ENCODE measurements at places on chromosomes 1 and 21.

DNA sequence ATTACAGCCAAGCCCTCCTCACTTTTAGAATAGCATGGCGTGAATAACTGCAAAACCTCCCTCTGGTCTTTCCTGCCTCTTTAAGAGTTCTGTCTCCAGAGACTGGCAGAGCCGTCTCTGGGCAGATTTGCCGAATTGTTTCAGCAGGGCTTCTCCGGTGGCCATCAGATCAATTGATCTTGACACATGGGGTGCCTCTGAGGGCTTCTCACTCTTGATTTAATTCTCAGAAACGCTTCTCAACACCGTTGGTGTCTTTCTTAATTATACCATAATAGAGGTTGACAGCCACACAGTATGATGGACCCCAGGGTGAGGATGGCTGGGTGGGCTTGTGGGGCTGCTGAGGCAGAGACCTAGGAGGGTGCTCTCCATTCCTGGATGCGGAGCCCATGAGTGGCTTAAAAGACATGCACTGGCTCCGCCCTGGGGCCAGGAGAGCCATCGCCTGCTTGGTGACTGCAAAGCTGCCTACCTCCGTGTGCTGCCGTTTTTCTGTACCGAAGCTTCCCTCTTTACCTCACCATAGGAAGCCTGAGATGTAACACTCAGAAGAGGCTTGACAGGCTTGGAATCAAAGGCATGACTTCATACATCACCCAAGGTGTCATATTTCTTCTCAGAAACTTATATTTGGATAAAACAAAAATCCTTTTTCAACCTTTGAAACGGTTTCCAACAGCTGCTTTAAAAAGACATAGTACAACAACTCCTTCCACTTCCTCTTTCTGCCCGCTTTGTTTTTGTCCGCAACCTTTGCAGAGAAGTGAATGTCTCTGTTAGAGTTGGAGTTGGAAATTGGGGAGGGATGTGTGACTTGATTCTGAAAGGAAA lies 82.9 kb downstream of the GALNT2 start:
- no peak for DNase-seq

DNA sequence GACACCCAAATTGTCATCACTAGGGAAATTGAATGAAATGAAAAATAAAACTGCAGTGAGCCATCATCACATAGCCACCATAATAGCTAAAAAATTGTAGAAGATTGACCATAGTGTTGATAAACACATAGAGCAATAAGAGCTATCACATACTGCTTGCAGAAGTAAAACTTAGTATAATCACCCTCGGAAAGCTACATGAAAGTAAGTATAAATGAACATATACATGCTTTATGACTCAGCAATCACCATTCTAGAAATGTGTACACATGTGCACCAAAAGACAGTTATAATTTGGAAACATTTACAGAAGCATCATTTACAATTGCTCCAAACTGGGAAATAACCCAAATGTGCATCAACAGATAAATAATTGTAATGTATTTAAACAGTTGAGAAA lies 153.1 kb upstream of the LRRC7 start:
- DNase-seq: no peak

- DNase-seq: no peak
Measured at GRCh38 chr1:193321242-193321840, 134.9 kb upstream of the B3GALT2 start.

DNA sequence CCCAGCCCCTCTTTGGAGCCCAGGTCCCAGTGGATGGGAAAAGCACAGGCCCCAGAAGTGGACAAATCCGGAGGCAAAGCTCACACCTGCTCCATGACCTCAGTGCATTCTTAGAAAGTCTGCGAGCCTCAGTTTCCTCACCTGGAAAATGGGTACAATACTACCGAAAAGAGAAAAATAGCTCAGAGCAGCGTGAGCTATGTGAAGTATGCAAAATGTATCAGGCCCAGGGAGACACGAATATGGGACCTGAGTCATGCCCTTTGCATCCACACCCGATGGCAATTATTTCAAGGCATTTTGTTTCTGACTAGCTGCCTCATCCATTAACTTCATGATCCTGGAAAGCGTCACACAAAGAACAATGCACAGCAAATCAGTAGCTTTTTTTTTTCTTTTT lies 9.2 kb downstream of the ALDH4A1 start:
- no peak for DNase-seq
